ENCODE measurements at places on chromosomes 1 and 21. TPM values are rescaled to one million over a fixed set of nuclear protein-coding genes. Genes with fewer than 3 reads are reported as not detected.

The LENEP gene
- 0.22 TPM for total RNA-seq

DNA sequence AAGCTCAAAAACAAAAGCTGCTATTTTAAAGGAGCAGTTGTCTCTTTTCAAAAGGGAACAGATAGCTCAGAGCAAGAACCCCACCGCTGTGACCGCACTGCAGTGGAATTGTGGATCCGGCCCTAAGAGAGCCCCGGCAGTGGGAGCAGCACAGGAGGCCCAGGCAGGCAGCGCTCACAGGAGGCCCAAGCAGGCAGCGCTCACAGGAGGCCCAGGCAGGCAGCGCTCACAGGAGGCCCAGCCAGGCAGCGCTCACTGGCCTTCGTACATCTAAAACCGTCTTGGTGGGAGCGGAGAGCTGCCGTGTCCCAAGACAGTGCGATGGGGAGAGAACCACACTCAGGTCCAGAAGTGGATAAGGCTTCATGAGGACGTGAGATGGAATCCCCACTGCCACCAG is 4.0 kb downstream of the TFF3 start:
- no peak overlapping the region for H3K27ac ChIP-seq
- no peak for DNase-seq
- H3K27me3 ChIP-seq, result no peaks in the 10 kb centered on the region
- no peak overlapping the region for H3K4me3 ChIP-seq
- peaks cover 51% of the 10 kb centered on the region for H3K4me1 ChIP-seq

GRCh38 chr1:89269277-89269676 is 3.4 kb downstream of the GBP5 start:
- H3K4me1 ChIP-seq, result peaks cover 6% of the 10 kb centered on the region
- no peak overlapping the region for H3K4me3 ChIP-seq
- no peak overlapping the region for H3K27ac ChIP-seq
- H3K27me3 ChIP-seq, result no peaks in the 10 kb centered on the region
- no peaks in the 10 kb centered on the region for H3K36me3 ChIP-seq

DNA sequence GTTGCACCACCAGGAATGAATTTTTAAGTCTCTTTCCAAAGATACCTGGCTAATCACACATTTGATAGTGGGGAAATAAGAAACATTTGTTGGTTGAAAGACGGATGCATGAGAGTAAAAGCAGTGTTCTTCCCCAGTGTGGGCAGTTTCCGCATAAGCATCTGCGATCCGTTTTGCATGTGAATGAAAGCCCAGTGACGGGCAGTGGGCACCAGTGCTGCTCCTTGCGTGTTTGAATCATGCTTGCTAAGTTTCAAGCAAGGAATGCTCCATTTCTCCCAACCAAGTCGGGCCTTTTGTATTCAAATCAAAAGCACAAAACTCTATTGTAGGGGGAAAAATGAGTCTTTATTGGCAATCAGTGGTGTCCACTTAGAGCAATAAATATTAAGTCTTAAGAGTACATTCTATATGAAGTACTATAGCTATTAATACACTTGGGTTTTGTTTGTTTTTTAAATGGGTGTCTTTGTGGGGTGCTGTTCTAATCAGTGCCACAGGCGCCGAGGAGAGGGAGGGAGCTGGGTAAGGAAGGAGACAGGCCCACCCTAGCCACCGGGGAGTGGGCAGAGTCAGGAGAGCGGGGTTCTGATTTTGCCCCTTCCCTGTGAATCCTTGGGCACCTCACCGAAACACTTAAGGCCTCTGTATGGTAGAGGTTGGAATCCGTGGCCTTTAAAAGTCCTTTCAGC is 750 bp upstream of the PTGFRN start:
- H3K4me3 ChIP-seq, result peak overlapping the region; percentile 57
- H3K36me3 ChIP-seq, result no peaks in the 10 kb centered on the region
- peak overlapping the region; percentile 74 for H3K27ac ChIP-seq
- no peak for DNase-seq

The NUDT4B gene
- total RNA-seq, result 3.3 TPM
